CD4-positive, alpha-beta T cell (primary cell): ENCODE measurements at places on chromosomes 5 and 9. TPM values are rescaled to one million over a fixed set of nuclear protein-coding genes. Genes with fewer than 3 reads are reported as not detected.

INSYN2B gene
- not detected for total RNA-seq

GHR gene
- total RNA-seq = not detected

CCDC171 gene
- total RNA-seq = 0.49 TPM

LHX3 gene
- 0.16 TPM for total RNA-seq

SPINK7 gene
- total RNA-seq = not detected

FOXD4L4 gene
- total RNA-seq = not detected

FAM200C gene
- 0.16 TPM for total RNA-seq

ACOT12 gene
- total RNA-seq = 0.44 TPM

CYLC2 gene
- total RNA-seq = not detected

GARIN3 gene
- total RNA-seq = not detected

IFT74 gene
- total RNA-seq = 7.7 TPM

ZNF879 gene
- 4.9 TPM for total RNA-seq

TLX3 gene
- not detected for total RNA-seq

SAXO1 gene
- total RNA-seq = 0.19 TPM

ST8SIA4 gene
- total RNA-seq = 19.5 TPM

SCGB3A1 gene
- not detected for total RNA-seq

KIAA0825 gene
- 1.6 TPM for total RNA-seq

GALNT12 gene
- total RNA-seq = 8.7 TPM

ZNF354C gene
- 2.9 TPM for total RNA-seq

RAPGEF6 gene
- total RNA-seq = 83.3 TPM

GPR150 gene
- 0.75 TPM for total RNA-seq

RPL37 gene
- total RNA-seq = 2,986 TPM

GRM6 gene
- not detected for total RNA-seq

HK3 gene
- 1.2 TPM for total RNA-seq

PDCD1LG2 gene
- total RNA-seq = 0.17 TPM

PTPN3 gene
- total RNA-seq = not detected

CXXC5 gene
- 1.9 TPM for total RNA-seq

TUSC1 gene
- 0.14 TPM for total RNA-seq

CRHBP gene
- total RNA-seq = not detected

PCDHGB4 gene
- total RNA-seq = not detected

NR5A1 gene
- not detected for total RNA-seq

RECK gene
- 9.8 TPM for total RNA-seq

DND1 gene
- 2.1 TPM for total RNA-seq

RASEF gene
- total RNA-seq = not detected

PCDHGB7 gene
- total RNA-seq = not detected

CNTNAP3B gene
- not detected for total RNA-seq

GPR151 gene
- total RNA-seq = not detected

CATSPER3 gene
- not detected for total RNA-seq

GZMA gene
- 5.0 TPM for total RNA-seq

SEC24A gene
- total RNA-seq = 12.3 TPM

CA9 gene
- not detected for total RNA-seq

PCYOX1L gene
- 22.9 TPM for total RNA-seq

FBXW2 gene
- 64.7 TPM for total RNA-seq

OMD gene
- total RNA-seq = not detected

LRRC14B gene
- 0.14 TPM for total RNA-seq

BAAT gene
- total RNA-seq = not detected
